ENCODE measurements at places on chromosomes 7 and 10.
A peak's percentile ranks its signal among the peaks of the same experiment; 100 is the strongest.

DNA sequence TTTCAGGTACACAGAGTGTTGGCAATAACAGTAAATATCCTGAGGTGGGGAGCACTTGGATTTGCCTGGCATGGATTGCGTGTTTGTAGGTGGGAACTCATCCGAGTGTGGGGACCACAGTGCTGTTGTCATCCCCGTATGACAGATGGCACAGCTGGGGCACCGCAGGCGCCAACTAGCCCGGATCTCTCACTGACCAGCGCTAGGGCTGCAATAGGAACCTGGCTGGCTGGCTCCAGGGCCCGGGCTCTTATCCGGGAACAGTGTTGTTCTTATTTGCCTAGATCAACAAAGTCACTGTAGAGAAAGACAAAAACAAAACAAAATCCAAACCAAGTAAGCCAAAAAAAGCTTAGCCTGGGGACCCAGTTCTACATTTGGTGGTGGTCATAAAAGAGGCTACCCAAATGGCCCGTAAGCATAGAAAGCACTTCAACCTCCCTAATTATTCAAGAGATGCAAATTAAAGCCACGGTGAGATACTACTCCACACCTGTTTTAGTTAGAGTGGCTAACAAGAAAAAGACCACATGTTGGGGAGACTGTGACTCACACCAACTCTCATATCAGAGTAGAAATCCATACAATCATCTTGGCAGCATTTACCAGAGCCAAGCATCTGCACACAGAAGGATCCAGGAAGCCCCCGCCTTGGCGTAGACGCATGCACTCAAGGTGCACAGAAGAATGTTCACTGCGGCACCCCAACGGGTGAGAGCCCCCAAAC, 27.2 kb upstream of the PFKFB3 start:
- no peak for DNase-seq

GRCh38 chr10:5775685-5776084, 37.5 kb downstream of the GDI2 start:
- peak; percentile 80 for DNase-seq

DNA sequence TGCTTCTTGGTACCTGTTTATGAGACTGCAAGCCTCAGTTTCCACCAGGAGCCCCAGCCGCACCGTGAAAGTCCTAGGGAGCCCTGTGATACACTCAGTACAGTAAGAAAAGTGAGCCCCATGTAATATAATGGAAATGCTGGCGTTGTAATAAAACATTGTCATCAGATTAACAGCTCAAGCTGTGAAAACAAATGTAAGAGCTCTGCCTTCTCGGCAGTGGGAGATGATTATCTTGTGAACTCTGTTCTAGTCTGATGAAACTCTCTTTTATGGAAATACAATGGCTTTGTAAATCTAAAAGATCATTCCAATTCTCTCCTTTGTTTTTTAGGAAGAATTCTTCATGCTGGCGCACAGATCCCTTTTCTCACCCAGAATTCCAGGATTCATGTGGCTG, 299.9 kb downstream of the ABCA13 start:
- no peak for DNase-seq

- no peak for DNase-seq
Measured at GRCh38 chr10:91689731-91690168, 56.9 kb upstream of the PPP1R3C start.

- no peak for DNase-seq
Measured at GRCh38 chr7:35505066-35505465, 189.9 kb downstream of the HERPUD2 start.

GRCh38 chr7:107167483-107168232, 1.1 kb upstream of the HBP1 start:
- no peak for DNase-seq

GRCh38 chr7:95435422-95435780, 573 bp upstream of the PON2 start:
- DNase-seq = no peak

DNA sequence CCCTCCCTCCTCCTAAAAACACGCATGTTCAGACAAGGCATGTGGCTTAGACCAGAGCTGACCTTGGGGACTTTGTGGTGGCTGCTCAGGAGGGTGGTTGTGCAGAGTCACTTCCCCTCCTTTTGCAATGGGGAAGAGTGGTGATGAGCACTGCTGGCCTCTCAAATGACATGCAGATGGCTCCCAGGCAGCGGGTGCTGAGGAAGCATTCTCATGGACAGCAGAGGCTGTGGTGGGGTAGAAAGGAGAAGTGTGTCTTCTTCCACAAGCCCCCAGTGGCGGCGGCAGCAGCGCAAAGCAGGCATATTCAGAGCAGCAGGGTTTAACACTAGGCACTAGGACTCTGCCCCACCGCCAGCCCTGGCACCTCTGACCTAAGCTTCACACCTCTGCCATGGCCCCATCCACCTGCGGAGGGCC, 105.9 kb upstream of the ANLN start:
- DNase-seq = no peak

DNA sequence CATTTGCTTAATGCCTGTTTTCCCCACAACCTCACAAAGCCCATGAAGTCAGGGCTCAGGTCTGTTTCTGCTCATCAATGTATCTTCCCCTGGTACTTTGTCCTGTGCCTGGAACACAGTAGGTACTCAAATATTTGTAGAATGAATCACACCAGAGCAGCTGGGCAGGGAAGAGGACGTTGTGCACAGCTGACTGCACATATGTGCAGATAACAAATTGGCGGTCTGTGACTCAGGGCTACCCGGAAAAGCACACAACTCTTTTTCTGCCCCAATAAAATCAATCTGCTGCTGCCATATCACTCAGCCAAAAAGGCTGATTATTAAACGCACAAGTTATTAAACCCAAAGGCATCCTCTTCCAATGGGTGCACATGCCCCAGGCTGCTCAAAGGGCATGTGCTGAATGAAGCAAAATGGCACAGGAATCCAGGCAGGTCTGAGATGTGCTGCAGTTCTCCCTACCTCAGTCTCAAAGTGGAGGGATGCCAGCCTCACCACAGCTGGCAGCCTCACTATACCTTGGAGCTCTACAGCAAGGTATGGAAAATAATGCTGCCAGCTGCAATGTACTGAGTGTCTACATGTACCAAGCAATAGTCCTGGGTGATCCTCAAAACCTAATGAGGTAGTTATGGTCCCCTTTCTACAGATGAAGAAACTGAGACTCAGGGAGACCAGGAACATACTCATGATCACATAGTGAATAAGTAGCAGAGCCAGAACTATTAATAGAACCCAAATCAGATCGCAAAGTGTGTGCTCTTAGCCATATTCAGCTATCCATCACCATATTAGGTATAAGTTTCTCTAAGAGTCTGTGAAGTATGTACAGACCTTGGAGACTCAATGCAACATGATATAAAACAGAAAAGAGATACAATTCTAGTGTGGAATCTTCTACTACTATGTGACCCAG, 43.4 kb downstream of the SORBS1 start:
- no peak for DNase-seq

- no peak for DNase-seq
Measured at GRCh38 chr10:4758256-4758655, 67.8 kb upstream of the AKR1E2 start.

- DNase-seq = peak; percentile 68
Measured at GRCh38 chr7:152435384-152436110, at the start of gene KMT2C. KMT2C (minus strand) TSS chr7:152436003; CDS start chr7:152435786, 217 bp downstream.

DNA sequence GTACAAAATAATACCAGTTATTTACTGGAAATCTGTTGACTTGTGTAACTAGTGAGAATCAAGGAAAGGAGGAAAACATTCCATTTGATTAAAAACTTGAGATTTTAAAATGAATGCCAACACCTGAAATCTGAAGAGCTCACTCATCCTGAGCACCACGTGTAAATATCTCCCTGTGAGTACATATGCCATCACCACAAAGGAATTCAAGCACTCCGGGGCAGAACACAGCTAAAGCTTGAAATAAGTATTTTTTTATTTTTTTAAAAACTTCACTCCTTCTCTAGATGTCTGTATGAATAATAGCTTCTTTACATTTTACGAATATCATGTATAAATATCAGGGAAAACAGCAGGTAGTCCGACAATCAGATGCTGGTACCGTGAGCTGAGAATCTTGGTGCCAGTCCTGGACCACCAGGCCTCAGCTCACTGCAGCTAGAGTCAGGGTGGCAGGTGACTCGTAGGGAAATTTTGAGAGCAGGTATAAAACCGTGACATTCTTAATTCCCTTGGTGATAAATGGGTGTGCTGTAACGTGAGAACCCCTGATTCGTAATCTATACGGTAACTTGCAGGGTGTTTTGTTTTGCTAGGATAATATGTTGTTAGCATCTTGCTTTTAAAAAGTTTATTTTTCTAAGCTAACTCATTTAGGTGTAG, 12.7 kb downstream of the LMTK2 start:
- no peak for DNase-seq

- DNase-seq = no peak
Measured at GRCh38 chr7:2640482-2640830, 8.7 kb downstream of the TTYH3 start.

DNA sequence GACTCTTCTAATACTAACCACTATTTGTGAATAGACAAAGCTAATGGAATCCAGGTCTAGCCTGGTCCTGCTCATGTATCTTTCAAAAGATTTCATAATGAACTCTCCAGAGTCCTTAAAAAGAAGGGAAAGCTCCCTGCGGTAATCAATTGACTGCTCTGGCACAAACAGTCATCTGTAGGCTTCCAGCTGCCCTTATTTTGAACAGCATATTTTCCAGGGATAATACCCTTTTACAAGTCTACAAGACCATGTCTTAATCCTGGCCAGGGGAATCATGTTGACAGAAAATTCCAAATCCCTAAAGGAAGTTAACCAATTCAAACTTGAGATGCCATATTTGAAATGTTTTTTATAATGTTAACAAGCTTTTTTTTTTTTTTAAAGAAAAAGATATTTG, 34.6 kb downstream of the ADAM12 start:
- DNase-seq = no peak

GRCh38 chr7:44811093-44811492, 14.6 kb downstream of the PPIA start:
- DNase-seq = no peak

GRCh38 chr7:2100278-2101208, 132.2 kb downstream of the MAD1L1 start:
- DNase-seq = no peak

GRCh38 chr7:121337398-121337797, 8.6 kb downstream of the WNT16 start:
- no peak for DNase-seq
